ENCODE measurements at places on chromosomes 1 and 21.

DNA sequence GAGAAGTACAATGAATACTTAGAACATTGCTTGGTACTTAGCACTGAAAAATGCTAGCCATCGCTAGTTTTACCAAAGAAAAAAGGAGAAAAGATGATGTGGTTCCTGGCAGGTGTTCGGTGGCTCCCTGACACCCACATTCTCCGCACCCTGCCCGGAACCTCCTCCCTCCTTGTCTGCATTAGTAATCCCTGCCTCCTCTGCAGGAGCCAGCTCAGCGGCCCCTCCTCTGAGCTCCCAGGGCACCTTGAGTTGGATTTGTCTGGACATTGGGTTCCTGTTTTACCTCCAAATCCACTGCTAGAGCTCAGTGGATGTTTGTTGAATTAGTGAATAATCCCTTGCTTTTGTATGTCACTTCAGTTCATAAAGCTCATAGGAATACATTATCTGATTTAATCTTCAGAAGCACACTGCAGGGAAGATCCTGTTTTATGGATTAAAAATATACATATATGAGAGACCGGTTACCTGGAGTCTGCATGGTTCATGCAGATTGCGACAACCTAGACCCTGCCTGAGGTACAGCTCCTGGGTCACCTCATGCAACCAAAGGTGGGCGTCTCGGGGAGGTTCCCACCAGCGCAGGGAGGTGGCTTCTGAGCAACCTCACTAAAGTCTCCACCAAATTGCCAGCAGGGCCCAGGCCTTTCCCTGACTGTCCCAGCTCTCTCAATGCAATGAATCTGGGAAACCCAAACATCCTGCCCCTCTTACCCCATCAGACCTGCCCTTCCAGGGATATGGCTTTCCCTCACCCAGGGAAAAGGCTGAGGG is 24.2 kb downstream of the PCAT6 start:
- DNase-seq = no peak

- no peak for DNase-seq
Observed at GRCh38 chr1:218481116-218481775, 136.1 kb downstream of the TGFB2 start.

- no peak for DNase-seq
Observed at GRCh38 chr1:202673531-202673930, 36.7 kb downstream of the SYT2 start.

GRCh38 chr1:87149241-87150041 is 179.2 kb upstream of the LMO4 start:
- no peak for DNase-seq

DNA sequence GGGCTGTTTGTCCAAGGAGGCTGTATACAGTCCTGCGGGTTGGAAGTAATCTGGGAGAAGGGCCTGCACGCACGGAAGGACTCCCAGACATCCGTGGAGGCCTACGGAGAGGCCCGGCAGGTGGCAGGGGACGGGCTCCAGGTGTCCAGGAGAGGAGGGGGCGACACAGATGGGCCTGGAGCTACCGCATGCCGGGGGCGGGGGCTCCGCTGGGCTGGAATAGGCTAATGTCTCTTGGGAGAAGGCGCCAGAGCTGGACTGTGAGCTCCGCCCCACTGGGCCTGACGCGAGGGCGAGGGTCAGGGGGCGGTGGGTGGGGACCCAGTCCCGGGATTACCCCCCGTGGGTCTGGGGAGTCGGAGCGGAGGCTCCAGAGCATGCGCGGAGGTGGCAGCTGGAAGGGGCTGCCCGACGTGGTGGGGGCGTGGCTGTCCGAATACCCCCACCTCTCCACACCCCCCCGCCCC is 659 bp downstream of the AGO1 start:
- DNase-seq = no peak

- DNase-seq = no peak
Observed at GRCh38 chr1:230430499-230430898, 4.4 kb upstream of the PGBD5 start.

DNA sequence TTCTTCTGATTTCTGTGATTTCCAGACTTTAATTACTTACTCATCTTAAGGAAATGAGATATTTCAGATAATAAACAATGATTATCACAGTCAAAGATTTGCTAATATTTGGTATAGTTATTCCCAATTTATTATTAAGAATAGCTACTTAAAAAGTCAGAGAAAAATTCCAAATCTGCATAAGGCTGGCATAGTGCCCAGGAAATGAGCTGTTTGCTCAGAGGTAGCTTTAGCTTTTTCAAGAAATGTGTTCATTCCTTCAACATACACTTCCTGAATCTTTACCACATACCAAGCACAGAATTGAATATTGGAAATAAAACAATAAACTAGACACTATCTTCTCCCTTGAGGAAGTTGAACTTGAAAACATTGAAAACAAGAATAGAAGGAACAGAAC is 44.3 kb upstream of the KCNK1 start:
- DNase-seq = no peak

GRCh38 chr1:13832100-13832499 is 132.1 kb downstream of the PRDM2 start:
- DNase-seq = no peak

- no peak for DNase-seq
Observed at GRCh38 chr1:182441719-182442118, 8.2 kb upstream of the RGSL1 start.

DNA sequence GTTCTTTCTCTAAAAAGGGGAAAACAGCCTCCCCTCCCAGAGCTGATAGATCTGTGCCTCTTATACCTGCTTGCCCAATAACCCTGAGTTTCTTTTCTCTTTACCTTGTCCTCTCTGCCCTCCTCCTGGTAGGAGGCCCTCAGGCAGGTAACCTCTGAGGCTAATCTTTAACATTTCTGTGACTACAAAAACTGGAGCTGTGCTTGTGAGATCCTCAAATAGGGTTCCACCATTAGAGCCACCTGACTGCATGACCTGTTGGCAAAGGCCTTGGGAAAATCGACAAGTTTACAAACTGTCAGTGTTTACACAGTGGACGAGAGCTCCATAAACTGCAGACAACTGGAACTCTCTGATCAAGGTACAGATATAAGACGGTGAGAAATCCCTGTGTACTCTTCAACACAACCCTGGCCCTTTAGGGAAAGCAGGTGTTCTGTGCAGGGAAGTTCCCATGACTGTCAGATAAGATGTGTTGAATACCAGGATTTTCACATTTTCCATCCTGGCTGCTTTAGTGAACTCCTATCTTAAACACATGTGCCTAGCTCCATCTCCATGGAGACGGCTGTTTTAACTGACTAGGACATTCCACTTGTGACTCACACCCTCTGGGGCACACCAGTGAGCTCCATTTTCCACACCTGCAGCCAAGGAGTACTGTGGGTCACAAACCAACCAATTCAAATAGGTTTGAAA is 38.3 kb downstream of the ECE1 start:
- DNase-seq = no peak

DNA sequence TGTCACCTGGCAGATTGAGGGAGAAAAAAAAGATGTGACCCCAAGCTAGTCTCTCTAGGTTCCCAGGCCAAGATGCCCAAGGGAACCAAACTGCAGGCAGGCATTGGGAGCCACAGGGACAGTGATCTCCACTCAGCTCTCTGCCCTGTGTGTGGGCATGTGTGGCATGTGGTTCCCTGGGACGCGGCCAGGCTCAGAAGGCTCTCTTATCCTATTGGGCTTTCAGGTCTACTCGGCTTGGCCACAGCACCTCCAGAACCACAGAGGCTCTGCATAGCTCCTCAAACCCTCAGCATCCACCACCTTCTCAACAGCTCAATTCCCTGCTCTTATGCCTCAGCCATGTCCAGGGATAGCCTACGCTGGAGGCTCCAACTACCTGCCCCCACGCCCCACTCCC is 22.0 kb downstream of the IQGAP3 start:
- DNase-seq = no peak

GRCh38 chr1:201125800-201126199 is 1.2 kb downstream of the ASCL5 start:
- no peak for DNase-seq

DNA sequence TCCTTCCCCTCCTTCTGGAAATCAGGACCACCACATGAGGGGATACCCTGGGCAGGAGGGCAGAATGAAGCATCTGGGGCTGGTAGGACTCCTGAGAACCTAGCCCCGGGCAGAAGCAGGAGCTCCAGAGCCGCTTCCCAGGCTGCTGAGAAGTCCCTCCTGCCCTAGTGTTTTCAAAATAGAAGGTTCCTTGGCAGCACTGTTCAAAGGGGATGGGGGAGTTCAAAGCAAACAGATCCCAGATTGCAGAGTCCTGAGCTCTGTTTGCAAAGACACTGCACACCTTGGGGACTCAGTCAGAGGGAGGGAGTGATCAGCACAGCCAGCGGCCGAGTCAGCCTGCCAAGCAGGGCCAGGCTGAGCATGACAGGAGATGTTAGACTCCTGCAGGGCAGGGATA is 177.8 kb downstream of the PTPRU start:
- DNase-seq = no peak

DNA sequence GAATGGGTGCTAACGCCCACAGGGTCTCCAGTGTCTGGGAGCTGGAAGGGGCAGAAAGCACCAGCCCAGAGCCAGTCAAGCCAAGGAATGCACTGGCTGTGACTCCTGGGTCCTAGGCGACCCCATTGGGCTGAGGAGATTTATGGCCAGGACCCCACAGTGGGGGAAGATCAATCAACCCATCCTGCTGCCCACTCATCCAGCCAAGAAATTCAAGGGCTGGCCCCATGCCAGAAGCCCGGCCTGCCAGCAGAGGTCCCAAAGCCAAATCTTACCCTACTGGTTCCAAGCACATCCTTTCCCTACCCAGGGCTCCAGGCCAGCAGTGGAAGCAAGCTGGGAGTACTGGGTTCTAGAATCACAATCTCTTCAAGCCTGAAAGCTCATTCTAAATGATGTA is 6.8 kb upstream of the PDZK1IP1 start:
- DNase-seq = no peak

DNA sequence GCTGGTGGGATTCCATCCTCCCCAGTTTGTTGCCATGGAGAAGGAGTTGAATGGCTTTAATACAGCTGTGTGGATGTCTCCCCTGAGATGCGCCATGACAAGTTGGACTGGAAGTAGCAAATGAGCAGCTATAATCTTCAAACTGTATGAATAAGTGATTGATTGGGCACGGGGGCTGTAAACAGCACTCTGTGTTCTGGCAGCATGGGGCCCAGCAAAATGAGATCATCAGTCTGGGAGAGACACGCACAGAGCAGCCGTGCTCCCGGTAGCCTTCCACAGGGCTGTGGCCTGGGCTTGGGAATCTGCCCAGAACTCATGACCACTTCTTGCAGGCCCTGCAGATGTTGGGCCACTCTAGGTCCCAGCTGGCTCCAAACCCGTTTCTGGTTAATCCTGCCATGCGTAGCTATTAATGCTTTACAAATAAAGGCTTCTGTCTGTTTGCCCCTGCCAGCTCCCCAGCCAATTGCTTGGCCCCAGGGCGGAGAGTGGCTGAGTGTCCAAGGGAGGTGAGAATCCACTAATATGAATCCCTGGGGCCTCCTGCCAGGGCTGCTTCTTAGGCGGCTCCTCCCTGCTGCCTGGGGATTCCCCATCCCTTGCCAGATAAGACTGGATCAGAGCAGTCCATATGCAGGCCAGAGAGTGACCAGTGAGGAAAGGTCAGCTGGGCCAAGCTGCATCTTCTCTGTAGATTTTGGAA is 642.9 kb downstream of the AJAP1 start:
- DNase-seq = no peak

DNA sequence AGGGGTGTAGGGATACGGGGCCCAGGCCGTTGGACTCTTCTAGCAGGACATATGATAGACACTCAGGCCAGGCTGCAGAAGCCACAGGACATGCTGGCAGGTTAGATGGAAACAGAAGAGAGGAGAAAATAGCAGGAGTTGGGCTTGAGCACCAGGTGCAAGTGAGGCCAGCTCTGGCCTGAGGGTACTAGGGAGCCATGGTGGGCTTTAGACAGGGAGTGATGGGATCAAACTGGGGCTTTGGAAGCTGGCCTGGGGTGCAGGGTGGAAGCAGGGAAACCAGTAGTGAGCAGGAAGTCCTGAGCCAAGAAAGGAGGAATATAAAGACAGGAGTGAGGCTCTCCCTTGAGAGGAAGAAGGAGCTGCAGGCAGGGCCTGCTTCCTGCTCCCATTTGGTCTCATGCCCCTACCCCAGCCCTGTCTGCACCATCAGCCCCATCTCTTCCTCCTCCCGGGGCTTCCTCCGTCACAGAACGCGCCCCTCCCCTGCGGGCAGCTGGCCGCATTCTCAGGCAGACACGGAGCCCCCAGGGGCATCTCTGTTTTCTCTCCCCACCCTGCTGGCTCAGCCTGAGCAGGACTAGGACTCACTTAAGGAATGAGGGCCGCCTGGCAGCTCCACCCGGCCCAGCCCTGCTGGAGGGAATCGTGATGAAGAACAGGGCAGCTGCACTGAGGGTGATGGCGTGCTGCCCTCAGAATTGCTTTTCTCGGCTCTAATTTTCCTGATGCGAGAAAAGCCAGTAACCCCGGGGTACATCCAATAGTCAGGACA is 165.5 kb upstream of the TMEM51 start:
- no peak for DNase-seq

- no peak for DNase-seq
Observed at GRCh38 chr1:173084292-173084691, 33.6 kb upstream of the TNFSF18 start.

- DNase-seq = no peak
Observed at GRCh38 chr1:55276671-55277376, 61.7 kb upstream of the USP24 start.

DNA sequence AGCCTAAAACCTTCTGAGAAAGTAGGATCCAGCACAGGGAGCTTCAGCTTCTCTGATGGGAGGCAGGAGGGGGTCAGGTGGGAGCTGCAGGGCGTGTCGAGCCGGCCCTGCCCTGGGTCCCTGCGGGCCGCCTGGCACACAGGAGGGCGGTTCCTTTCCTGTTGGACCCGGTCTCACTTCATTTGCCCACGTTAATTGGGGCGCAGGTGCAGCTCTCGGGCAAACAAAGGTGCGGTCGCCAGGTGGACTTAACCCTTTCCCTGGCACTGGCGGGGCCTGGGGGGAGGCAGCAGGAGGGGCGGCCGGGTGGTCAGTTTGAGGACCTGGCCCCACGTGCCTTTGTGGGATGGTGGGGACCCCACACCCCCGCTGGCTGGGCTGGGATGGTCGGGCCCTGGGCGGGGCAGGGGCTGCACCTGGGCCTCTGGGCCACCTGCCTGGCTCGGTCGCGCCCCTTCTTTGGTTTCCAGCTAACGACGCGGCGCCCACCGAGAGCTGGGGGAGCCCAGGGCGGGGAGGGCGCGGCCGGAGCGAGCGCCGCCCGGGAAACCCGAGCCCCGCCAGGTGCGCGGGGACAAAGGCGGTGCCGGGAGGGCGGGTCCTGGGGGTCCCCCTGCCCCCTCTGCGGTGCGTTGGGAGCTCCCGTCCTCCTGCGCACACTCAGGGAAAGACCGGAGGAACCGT is 20.8 kb upstream of the C1orf159 start:
- DNase-seq = no peak

GRCh38 chr1:189790335-189790734 is 687.3 kb downstream of the BRINP3 start:
- no peak for DNase-seq

DNA sequence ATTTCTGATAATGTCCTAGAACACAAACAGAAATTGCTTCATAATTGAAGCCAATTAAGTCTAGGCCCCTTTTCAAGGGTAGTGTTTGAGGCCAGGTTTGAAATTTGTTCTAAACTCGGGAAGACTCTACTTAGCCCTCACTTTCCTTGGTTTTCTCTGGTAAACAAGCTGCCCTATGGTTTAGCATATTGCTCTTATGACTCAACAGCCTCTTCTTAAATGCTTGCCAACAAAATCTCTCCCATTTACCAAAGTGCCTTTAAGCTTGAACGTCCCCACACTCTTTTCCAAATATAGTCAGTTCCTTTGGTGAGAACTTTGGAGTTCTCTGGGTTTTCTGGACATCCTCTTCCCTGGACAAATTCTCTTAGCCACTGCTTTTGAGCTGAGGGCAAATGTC is 5.8 kb upstream of the LCE6A start:
- no peak for DNase-seq

GRCh38 chr1:47765236-47765635 is 231.9 kb downstream of the TRABD2B start:
- no peak for DNase-seq

GRCh38 chr1:10664251-10664650 is 132.2 kb downstream of the CASZ1 start:
- no peak for DNase-seq
